ENCODE measurements at places on chromosomes 4 and X.

DNA sequence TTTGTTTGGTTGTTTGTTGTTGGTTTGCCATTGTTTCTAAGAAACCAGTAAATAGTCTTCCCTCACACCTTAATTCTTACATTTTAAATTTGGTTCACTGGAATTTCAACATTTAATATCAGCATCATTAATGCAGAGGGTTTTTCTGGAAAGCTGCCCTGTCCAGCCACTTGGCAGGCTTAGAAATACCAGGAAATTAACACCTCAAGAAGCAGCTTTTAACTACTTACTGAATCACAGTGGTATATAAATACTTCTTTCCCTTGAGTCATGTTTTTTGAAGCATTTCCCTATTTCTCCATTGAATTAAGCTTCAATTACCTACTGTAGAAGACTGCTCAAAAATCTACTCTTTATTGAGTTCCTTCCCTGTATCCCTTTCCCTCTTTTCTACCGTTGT is 1221.1 kb upstream of the ADGRL3 start:
- DNase-seq: no peak

DNA sequence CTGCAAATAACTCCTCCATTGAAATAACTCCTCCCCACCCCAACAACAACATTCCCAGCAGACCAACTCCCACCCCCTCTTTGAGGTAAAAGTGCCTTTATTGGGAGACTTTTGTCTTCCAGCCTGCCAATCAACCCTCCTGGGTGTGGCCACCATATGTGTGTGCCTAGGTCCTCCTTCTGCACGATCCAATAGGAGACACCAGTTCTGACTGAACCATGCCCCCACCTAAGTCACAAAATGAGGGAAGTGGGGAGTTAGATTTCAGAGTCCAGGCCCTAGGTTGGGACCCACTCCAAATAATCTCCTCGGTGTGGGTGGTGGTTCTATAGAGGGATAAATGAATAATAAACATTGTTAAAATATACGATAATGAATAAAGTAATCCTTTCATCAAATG is 3.0 kb downstream of the PLP2 start:
- DNase-seq: no peak

DNA sequence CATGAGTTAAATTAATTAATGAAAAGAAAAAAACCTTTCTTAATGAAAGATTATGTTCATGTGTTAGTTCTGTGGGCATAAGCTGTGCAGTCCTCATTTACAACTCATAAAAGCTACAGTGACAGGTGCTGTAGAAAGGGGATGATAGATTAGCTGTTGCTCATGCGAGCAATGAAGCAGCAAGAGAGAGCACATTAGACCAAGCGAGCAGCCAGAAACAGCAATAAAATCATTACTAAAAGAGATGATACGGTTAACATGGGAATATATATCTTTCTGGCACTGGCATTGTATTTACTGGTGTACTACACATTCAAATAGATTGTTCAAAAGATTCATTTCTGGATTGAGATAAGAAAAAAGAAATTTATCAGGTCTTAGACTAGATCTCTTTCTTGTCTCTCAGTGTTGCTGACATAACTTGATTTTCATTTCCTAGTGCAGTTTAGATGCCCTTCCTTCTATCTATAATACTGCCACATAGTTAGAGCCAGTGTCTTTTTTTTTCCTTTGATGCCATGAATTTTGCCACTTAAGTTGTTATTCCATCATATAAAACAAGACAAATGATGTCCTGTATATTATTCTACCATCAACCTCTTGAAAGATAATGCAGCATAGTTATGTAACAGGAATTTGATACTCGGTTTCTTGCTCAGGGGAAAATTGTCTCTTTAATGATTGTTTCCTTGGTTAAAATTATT is 164.6 kb downstream of the BANK1 start:
- no peak for DNase-seq

- no peak for DNase-seq
Observed at GRCh38 chrX:137479386-137479785, 86.5 kb upstream of the ZIC3 start.

DNA sequence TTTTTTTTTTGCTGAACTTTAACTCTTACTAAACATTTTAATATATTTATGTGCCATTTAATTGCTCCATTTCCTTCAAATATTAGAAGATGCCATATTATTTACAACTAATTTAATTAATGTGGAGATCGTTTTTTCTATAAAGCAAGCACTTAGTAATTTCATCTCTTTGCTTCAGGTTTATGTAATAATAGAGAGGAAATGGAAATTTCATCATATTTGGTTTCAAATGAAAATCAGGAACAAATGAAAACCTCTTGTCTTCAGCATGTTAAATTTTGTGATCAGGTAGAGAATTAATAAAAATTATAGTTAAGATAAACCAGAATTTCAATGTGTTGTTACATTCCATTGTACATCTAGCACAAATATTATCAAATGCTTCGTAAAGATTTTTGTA is 120.1 kb downstream of the SYNPO2 start:
- DNase-seq: no peak

DNA sequence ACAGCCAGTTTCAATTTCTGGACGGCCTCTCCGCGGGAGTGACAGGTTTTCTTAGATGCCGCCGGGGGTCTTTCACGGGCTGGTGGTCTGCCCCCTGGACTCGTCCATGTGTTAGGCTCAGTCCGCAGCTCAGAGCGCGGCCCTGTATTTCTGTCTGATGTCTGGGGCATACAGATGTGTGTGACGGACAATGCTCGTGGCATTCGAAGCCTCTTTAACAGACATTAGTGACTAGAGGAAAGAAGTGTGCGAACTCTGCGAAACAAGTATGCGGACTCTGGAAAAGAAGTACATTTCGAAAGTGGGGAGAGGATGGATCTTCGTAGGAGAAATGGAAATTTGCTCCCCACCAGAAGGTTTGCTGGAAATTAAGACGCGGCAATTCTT is 793 bp upstream of the DCUN1D4 start:
- peak; percentile 33 for DNase-seq

DNA sequence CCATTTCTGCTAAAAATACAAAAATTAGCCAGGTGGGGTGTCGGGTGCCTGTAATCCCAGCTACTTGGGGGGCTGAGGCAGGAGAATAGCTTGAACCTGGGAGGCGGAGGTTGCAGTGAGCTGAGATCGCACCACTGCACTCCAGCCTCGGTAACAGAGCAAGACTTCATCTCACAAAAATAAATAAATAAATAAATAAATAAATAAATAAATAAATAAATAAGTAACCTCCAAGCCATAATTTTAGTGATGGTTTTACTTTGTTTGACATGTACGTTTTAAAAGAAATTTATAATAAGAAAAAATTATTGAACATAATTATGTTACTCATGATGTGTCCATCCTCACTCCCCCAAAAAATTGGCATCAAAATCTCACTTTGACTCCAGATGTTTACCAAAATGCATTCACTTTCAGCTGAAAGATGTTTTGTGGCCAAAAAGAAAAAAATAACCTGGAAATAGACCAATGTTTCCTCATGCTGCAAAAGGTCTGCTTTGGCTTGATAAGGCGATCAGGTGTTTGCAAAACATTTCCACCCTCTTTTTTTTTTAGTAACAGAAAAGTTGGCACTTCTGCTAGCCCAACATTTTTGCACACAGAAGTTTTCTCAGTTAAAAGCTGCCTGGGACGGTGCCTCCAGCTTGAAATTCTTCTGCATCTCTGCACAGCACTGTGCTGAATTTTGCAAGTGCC is 42.2 kb upstream of the DHRSX start:
- DNase-seq: no peak

- no peak for DNase-seq
Observed at GRCh38 chr4:130028552-130028951, 932.6 kb downstream of the C4orf33 start.

GRCh38 chrX:66163447-66163846 is 600 bp upstream of the HEPH start:
- no peak for DNase-seq

GRCh38 chr4:153036931-153037482 is 100.9 kb downstream of the FHDC1 start:
- no peak for DNase-seq

DNA sequence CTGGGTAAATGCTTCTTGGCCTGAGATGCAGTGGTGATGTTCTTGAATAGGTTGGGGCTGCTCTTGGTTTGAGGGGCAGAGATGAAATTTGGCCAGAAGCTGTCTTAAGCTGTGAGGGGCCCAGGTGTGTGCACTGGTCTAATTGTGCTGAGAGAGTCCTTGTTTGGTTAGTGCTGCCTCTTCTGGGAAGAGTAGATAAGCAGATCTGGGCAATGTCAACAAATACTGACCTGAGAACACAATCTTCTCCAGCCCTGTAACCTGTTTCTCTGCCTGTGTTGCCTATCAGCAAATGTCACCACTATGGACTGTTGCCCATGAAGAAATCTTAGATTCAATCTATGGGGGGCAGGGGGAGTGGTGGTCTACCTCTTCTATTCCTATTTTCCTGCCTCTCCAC is 17.2 kb upstream of the USP27X start:
- DNase-seq: no peak

DNA sequence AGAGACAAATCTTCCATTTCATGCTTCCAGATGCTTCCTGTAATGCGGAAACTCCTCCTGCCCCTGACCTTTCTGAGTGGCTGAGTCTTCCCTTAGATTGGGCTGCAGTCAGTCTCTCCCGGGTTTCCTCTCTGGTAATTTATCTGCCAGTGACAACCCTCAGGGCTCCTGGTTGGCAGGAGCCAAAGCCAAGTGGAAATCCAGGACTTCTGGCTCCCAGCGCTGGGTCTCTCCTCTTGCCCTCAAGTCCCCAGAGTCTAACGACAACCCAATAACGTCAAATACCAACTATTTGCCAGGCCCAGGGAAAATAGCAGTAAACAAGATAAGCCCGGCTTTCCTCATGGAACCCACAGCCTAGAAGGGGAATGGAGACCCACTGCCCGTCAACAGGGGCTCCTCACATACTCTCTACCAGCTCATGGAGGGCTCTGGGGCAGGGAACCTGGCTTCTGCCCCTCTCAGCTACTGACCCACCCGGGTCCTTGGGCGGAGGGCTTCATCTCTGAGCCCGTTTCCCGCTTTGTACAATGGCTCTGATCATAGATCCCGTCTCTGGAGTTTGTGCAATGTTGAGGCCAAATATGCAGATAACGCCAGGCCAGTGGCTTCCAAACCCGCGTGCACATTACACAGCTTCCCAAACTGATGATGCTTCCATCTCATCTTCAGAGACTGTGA is 1.1 kb upstream of the TBC1D14 start:
- DNase-seq: no peak

DNA sequence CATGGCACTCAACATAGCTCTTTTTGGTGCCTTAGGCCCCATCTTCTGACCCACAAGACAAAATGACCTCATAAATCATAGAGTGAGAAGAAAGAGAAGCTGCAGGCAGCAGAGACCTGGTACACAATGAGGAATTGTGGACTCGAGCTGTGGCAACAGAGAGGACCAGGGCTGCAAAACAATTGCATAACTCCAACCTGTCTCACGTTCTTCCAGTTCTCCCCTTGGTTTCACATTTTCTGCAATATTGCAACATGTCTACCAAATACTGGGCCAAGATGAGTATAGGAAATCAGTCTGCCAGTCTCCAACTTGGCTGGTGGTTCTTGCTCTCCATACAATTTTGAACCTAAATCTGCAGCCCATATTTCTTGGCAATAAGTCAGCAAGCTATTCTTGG is 105.3 kb downstream of the KDR start:
- no peak for DNase-seq

- no peak for DNase-seq
Observed at GRCh38 chr4:15434091-15434490, 6.3 kb downstream of the C1QTNF7 start.

DNA sequence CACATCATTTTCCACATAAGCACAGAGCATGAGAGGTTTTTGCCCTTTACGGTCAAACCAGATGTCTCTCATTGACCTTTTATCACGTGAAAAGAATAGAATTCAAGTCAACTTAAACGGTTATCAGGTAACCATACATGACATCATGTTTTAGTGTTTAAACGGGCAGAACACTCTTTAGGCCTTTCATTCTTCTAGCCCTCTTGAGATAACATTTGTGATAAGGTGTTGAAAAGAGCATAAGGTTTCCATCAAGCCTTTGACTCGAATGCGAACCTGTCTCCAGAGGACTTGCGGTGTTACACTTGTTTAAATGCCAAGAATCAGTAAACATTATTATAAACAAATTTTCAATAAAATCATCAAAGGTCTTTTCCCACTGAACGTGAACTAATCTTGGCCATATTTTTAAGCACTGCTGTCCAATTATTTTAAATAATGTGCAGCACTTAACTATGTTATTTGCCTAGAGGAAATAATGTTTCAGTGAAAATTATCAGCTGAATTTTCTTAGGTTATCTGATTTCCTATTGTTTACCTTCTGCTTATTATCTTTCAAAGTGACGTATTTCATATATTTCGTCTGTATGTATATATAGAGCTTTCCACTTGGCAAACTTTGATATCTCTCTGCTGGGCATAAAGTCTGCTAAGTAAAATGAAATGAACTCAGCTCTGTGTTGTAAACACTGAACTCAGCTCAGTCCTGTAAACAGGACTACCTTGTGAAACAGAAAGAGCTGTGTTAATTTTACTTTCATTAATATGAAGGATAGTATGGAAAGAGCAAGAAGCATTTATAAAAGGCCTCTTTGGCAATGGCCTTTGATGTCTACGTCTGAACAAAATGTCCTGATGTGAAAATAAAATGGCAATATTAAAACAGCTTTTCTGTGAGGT is 33.3 kb downstream of the TENM3 start:
- no peak for DNase-seq

DNA sequence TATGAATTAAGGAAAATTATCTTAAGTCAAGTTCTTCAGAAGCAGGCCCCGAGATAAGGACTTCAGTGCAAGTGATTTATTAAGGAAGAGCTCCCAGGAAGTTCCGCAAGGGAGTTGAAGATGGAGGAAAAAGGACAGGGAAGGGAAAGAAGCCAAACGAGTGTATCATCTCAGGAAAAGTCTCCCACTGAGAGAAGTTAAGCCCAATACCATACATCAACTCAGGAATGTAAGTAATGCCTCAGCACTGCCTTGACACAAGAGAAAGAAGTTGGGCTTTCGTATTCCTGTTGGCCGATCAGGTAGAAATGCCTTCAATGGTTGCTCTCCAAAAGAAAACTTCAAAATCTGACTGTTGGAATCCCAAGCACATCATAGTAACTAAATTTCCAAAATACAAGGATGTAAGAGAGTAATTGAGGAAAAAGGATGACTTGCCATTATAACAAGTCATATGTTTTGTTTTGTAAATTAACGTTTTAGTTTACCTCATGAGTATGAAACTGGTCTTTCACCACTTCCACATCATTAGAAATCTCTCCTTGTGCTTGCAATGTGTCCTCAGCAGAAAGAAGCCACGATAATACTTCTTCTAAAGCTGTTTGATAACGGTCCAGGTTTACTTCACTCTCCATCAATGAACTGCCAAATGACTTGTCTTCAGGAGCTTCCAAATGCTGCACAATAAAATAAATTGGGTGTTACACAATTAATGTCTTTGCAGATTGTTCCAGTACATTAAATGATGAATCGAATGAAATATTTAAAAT is 566.7 kb downstream of the DMD start:
- no peak for DNase-seq

Data from GM13977 (cell line).